Eye (tissue), 1 donor: ENCODE measurements at places on chromosomes 16 and 17.

DNA sequence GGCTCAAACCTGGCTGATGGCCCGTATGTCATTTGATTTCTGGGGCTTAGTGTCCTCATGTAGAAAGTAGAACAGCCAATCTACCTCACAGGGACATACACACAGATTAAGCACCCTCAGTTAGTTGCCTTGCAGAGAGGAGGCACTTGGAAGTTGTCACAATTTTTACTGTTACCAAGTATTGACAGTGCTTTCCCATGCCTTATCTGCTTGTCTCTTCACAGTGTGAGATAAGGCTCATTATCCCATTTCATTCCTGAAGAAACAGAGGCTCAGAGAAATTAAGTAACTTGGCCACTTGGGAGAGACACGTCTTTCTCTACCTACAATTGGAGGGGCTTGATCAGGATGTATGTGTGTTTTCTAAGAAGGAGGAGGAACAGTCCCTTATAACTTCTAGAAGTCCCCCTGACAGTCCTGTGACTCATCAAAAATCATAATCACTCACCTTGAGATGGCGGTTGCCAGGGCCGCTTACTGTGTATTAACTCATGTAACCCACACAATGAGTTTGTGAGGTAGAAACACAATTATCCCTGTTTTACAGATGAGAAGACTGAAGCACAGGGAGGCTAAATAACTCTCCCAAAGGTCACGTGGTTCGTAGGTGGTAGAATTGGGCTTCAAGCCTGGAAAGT lies 56.9 kb upstream of the LHX1 start:
- DNase-seq, result peak; percentile 43

- DNase-seq, result no peak
Observed at GRCh38 chr16:1746693-1747195, 24.6 kb downstream of the NME3 start.

GRCh38 chr17:12759090-12759489 lies 30.2 kb upstream of the ARHGAP44 start:
- no peak for DNase-seq

GRCh38 chr17:21355586-21355985 lies 20.6 kb upstream of the KCNJ12 start:
- no peak for DNase-seq

- DNase-seq, result no peak
Observed at GRCh38 chr16:55100100-55100499, 169.4 kb downstream of the IRX5 start.

DNA sequence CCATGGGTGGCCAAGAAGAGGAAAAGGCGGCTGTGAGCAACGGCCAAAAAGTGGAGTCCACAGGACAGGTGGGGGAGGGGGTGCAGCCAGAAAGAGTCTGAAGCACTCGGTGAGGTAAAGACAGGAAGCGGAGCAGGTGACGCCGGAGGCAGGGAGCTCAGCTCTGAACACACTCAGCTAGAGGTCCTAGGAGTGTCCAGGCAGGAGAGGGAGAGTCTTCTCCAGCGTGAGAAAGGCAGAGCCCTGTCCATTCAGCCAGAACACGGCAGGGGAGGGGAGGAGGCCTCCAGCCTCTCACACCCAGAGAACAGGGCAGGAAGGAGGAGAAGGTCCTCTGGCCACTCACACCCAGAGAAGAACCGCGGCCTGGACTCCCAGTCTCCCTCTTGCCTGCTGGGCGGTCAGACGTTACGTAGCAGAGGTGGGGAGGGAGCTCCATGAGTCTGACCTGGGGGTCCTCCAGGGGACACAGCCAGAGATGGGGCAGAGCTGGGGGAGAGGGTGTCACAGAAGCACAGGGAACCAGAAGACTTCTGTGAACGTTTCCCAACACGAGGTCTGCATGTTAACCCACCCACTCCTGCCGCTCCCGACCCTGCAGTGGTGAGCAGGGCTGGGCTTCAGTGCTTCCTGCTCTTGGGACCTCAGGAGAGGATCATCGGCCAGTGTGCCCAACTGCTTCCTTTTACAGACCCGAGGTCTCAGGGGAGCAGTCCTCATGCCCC lies 89.2 kb downstream of the ABR start:
- no peak for DNase-seq
